ENCODE measurements at places on chromosomes 4 and X.

DNA sequence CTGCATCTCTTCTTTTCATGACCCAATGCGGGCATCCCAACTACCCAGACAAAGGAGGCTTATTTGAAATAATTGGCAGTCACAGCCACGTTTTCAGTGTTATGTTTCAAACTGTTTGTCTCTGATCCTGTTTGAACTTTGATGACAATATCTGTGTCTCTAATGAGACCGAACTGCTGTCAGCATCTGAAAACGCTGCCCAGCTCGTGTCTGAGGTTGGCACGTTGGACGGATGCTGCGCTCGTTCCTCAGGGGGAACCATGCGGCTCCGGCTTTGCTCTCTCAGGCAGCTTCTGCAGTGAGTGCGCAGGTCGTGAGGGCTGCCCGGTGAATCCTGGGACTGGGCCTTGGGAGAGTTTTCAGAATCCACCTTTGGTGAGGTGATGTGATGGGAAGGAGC lies 58.4 kb upstream of the SORBS2 start:
- no peak for DNase-seq

DNA sequence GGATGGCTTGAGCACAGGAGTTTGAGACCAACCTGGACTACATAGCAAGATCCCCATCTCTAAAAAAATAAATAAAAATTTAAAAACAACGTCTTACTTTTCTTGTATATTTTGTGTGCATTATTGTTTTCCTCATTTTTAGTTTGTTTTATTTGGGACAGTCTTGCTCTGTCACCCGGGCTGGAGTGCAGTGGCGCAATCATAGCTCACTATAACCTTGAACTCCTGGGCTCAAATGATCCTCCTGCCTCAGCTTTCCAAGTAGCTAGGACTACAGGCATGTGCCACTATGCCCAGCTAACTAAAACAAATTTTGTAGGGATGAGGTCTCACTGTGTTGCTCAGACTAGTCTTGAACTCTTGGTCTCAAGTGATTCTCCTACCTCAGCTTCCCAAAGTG lies 9.5 kb upstream of the SMIM14 start:
- DNase-seq = no peak

DNA sequence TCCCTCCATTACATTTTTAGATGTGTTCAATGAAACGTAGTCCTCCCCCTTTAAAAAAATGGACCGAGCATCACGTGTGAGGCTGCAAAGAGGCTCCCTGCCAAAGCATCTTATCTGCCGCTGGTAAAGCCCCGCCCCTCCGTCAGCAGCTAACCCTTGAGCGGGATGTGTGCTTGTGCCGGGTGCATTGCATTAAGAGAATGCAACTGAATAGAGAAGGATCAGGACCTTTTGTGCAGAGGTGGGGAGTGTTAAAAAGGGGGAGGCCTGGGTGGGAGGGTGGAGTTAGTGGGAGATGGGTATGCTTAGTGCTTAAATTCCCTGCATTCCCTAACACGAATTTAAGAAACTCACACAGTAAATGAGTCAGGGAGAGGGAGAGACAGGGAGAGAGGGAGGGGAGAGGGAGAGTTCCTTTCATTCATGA lies 66.0 kb downstream of the TBL1X start:
- DNase-seq = peak; percentile 79

DNA sequence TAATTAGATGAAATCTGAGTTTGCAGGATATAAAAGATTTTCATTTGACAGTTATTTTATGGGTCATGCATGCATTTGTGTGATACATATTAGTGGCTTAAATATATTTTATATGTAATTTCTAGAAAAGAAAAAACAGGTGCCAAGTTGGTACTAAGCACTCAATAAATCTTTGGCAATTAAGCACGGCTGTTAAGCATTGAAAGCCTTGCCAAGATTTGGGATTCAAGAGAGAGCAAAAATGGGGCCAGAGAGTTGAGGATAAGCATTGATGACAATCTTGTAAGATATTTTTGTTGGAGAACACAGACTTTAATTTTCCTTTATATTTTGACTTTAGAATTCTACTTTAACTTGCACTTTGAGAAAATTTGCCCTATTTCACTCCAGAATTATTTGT lies 249.8 kb upstream of the MAD2L1 start:
- no peak for DNase-seq

- DNase-seq = no peak
Measured at GRCh38 chr4:56342746-56343145, 44.5 kb downstream of the AASDH start.

- no peak for DNase-seq
Measured at GRCh38 chrX:135974279-135974856, 580 bp upstream of the MMGT1 start.
